GM04504 (cell line): ENCODE measurements at places on chromosomes 6 and 20.

DNA sequence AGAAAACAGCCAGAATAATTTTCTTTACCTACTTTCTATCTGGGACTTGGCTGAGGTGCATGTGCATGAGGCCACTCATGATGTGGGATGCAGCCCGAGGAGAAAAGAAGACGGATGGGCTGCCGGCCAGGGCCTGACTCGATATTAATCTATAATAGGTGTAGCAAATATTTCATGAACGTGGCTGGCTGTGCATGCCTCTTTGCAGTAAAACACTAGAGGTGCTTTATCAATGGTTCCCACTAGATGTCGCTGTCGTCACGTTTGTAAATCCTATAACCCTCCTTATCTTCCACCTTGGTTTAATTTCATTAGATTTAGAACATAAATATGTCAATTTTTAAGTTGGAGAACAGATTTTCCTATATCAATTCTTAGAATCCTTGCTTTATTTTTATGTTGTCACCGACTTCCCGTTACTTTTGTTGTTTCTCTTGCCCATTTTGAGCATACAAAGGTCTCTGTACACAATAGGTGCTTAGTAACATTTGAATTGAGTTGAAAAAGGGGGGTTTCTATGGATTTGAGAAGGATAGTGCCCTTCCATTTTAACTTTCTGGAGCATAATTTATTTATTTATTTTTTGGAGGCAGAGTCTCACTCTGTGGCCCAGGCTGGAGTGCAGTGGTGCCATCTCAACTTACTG, 19.6 kb upstream of the FERMT1 start:
- DNase-seq: peak; percentile 20

DNA sequence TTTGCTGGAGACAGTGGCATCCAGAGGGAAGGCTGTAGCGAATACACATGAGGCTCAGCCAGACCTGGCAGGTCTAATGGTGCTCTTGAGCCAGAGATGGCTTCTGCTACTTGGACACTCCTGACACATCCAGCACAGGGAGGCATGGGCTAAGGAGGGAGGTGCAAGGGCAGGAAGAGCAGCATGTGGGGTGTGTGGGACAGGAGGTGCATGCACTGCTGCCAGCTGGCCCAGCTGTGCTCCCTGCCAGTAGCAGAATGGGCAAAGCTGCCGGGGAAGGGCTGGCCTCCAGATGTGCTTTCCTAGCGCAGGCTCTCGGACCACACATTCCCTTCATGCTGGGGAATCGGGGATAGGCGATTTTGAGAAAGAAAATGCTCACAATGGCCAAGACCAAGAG, 309.2 kb downstream of the CDC5L start:
- DNase-seq: peak; percentile 43

GRCh38 chr20:53557130-53557529, 36.5 kb downstream of the ZNF217 start:
- no peak for DNase-seq

DNA sequence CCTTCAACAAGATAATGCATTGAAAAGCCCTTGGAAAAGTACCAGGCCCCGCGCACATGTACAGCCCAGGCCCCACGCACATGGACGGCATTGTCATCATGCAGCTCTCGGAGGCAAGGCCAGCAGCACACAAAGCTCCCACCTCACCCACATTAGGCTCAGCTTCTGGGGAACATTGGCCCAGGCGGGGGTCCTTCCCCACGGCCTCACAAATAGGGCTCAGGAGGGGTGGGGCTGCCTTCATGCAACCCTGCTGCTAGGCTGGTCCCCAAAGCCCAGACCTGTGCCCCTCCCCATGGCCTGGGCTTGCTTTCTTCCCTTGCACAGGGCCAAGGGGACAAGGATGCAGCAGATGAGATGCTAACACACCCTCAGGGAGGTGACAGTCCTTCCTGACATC, 26.7 kb downstream of the NPEPL1 start:
- no peak for DNase-seq

DNA sequence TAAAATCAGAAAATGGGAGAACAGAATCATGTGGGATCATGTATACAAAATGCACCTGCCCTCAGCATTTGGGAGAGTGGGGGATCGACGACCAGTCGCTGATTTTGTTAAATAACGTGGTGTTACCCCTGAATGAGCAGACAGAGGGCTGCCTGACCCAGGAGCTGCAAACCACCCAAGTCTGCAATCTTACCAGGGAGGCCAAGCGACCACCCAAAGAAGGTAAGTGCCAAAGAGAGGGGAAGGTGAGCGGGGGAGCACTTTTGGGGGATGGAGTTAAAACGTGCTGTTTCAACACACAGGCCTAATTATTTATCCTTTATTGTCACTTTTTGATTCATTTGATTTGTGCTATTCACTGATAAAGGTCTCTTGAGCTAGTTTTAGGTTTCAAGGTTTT, 4.1 kb downstream of the ADGRB3 start:
- DNase-seq: no peak

- DNase-seq: no peak
Observed at GRCh38 chr6:121645100-121645745, 209.8 kb downstream of the GJA1 start.

GRCh38 chr6:14059791-14060436, 57.7 kb upstream of the CD83 start:
- no peak for DNase-seq

- no peak for DNase-seq
Observed at GRCh38 chr6:102907181-102907580, 1513.7 kb downstream of the GRIK2 start.

GRCh38 chr20:14117768-14118167, 122.5 kb downstream of the MACROD2 start:
- peak; percentile 6 for DNase-seq

DNA sequence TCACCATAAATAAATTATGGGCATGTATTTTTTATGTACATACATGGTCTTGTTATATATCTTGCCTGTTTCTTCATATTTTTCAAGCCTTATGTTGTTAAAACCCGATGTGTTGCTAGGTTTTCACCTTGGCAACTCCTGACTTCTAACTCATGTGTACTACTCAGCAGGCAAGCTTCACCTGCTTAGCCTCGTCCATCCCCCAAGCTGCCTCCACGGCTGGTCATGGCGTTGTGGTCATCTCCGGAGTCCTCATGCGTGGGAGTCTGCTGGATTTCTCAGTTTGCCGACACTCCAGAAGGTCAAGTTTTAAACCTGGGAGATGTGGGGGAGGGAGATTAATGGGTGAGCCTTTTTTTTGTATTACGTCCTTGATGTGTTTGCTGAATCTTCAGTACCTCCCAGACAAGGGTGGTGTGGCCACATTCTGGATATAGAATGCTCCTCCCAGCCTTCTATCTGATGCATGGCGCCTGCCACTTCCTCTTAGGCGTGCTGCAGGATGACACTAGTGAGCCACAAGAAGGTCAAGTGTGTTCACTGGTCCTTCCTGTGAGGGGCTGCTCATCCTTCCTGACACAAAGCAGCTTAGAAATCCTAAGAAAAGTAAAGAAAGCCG, 26.6 kb upstream of the EDN3 start:
- DNase-seq: no peak

DNA sequence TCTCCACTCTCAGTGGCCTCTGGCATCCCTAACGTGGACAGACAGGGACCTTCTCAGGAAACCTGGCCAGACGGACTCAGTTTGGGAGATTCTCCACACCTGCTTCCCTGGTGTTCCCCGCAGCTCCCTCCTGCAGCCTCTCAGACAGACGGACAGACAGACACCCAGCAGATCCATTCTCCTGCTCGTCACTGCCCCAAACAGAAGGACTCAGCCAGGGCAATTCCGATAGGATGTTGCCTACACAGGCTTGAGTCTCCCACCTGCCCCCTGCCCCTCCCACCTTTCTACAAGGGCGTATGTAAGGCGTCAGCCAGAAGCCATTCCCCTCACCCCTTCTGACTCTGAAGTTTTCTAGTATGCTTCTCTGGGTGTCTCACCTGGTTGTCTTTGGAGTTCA, 428 bp downstream of the CCM2L start:
- no peak for DNase-seq

DNA sequence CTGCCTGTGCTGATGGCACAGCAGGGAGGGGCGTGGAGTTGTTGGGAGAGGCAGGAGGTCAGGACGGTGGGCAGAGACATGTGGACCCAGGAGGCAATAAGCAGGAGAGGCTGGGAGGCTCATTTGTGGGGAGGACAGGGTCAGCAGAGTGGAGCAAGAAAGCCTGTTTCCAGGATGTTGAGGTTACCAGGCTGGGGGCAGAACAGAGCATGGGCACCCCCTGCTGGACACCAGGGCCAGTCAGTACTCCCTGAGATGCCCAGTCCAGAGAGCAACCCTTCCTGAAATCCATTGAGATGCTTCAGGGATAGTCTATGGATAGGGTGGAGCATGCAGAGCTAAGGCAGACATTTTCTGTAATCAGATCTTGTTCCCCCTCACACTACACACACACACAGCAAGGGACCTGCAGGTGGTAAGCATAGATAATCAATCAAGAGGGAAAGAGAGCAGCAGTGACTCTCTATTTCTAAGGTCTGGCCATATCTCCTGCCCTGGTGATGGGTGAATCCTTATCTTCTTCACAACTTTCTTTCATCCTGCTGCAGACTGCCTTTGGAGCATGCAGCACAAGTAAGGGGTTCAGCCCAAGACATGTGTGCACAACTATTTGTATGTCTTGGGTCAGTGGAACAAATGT, 41.7 kb downstream of the MOCS1 start:
- peak; percentile 48 for DNase-seq

DNA sequence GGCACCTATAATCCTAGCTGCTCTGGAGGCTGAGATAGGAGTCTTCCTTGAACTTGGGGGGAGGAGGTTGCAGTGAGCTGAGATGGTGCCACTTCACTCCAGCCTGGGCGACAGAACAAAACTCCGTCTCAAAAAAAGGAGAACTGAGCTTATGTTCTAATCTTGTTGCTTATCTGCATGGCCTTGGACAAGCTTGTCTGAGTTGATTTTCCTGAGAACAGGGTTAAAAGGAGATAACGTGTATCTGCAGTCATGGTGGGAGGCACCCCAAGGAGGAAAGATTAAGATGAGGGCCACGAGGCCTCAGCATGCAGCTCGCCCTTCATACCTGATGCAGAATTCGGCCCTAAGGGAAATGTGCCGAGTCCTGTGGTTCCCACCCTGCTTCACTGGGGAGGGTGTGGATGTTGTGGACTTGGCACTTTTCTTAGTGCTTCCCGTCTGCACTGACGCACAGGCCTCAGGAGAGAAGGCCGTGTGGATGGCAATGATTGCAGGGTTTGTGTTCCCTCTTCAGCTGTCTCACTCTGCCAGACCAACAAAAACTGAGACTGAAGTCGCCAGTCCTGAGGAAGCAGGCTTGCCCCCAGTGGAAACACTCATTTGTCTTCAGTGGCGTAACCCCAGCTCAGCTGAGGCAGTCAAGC, 56.3 kb downstream of the EZR start:
- DNase-seq: no peak

- no peak for DNase-seq
Observed at GRCh38 chr6:110816677-110817076, 1.4 kb upstream of the CDK19 start.

DNA sequence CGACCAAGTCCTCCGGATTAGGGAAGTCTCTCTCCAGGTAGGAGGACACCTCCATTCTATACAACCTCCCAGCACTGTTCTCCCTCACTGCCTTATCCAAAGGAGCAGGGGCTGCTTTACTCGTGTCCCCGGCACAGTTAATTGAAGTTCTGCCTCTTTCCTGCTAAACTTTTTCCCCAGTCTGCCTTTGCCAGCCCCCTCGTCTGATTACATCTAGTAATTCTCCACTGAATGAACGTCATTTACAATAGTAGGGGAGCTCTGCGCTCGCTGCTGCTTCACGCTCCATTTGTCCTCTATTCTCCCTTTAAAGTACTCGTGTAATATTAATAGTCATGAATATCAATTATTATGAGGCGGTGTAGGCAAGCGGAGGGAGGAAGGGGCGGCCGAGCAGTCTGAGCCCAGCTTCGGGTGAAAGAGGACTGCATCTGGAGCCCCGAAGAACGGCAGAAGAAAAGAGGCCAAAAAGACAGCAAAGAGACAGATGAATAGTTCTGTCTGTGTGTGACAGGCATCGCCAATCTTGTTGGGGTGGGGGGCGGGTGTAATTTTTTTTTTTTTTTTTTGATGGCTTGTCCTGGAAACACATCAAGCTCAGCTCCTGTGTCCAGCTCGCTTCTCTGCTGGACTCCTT, 2.9 kb downstream of the TFAP2B start:
- DNase-seq: no peak

DNA sequence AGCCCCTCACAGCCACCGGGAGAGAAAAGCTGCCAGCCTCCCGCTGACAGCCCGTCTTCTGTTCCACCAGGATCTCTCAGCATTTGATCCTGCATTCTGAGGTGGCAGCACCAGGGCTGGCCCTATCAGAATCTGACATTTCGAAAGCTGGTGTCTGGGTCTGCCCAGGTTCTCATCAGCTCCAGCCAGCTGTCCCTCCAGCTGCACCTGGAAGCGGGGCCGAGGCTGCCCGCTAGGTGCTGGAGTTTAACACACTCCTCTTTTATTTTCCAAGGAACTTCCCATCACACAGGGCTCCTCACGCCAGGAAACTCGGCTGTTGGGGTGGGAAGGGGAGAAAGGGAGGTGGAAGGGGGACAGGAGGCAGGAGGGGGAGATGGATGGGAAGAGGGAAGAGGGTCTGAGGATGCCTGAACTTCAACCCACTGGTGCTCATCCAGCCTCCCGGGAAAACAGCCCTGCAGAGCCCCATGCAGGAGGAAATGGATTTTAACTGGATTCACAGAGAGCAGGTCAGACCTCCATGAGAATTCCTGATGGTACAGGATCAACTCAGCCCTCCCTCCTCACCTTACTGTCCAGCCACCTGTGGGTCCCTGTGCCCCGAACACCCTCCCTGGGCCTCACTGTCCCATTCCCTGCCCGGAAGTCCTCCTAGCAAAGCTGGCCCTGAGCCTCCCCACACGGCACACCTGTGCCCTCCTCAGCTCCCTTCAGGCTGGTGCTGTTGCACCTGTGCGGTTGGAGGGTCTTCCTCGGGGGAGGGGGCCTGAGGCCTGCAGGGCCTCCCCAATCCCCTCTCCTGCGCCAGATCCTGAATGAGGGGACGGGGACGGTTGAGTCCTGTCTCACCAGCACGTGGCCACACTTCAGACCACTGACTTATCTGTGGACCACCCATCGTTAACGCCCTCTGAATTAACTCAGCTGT, 3.9 kb upstream of the LSM14B start:
- DNase-seq: no peak

DNA sequence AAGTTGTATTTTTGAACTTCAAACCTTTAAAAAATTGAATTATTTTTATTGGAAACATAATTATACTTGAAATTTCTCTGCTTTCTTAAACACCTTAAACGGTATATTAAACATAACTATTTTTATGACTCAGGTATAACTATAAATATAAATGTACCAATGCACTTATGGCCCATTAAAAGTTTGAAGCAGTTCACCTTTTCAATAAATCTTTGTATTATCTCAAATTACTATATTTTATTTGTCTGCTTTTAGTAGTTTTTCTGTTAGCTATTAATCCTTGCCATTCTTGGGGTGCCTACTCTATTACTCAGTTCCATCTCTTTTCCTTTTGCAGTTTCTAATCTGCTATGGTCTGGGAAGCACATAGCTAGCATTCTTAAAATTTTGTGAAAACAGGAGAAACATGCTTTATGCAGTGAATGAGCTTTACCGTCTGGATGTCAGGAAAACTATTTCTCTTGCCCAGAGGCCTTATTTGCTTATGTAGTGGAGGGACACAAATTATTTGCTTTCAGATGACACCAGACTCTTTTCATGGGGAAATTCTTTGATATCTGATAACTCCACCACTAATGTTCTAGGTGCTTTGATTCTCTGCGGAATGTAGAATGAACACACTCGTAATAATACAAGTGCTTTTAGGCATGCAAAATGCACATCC, 378.9 kb upstream of the CITED2 start:
- no peak for DNase-seq

GRCh38 chr6:53961679-53962370, 149.4 kb upstream of the MLIP start:
- no peak for DNase-seq

GRCh38 chr6:6659600-6660327, 71.2 kb downstream of the LY86 start:
- no peak for DNase-seq
